ENCODE measurements at places on chromosomes 2 and 18. TPM values are rescaled to one million over a fixed set of nuclear protein-coding genes. Genes with fewer than 3 reads are reported as not detected.

GRCh38 chr2:218315397-218315796 lies 23.1 kb upstream of the TMBIM1 start:
- DNase-seq = no peak
- H3K4me1 ChIP-seq = no peaks in the 10 kb centered on the region
- no peak overlapping the region for H3K27ac ChIP-seq
- no peaks in the 10 kb centered on the region for H3K27me3 ChIP-seq
- H3K36me3 ChIP-seq = no peaks in the 10 kb centered on the region

DNA sequence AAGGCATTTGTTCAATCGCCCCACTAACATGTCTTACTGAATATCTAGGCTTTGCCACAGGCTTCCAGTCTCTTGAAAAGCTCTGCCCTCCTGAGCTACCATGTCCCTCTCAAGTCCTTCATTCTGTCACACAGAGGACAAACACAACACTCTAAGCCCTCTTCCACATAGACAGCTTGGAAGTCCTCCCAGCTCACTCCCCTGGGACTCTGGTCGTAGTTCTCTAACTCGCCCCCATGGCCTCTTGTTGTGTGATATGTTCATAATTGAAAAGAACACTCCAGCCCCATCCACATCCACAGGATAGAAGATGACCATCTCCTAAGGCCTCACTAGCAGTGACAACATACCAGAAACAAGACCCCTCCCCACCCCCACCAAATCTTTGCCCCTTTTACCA lies 37.9 kb downstream of the BUB1 start:
- no peaks in the 10 kb centered on the region for H3K27me3 ChIP-seq
- no peak overlapping the region for H3K27ac ChIP-seq
- no peak overlapping the region for H3K4me3 ChIP-seq
- no peaks in the 10 kb centered on the region for H3K4me1 ChIP-seq
- H3K36me3 ChIP-seq = peaks cover 27% of the 10 kb centered on the region

The C2orf81 gene
- 2.1 TPM for total RNA-seq

The SLC19A3 gene
- total RNA-seq = 0.14 TPM

- H3K4me1 ChIP-seq = no peaks in the 10 kb centered on the region
- H3K27ac ChIP-seq = no peak overlapping the region
- peaks cover 78% of the 10 kb centered on the region for H3K27me3 ChIP-seq
- no peak for DNase-seq
Observed at GRCh38 chr2:218883491-218884490, 3.1 kb downstream of the WNT10A start.

DNA sequence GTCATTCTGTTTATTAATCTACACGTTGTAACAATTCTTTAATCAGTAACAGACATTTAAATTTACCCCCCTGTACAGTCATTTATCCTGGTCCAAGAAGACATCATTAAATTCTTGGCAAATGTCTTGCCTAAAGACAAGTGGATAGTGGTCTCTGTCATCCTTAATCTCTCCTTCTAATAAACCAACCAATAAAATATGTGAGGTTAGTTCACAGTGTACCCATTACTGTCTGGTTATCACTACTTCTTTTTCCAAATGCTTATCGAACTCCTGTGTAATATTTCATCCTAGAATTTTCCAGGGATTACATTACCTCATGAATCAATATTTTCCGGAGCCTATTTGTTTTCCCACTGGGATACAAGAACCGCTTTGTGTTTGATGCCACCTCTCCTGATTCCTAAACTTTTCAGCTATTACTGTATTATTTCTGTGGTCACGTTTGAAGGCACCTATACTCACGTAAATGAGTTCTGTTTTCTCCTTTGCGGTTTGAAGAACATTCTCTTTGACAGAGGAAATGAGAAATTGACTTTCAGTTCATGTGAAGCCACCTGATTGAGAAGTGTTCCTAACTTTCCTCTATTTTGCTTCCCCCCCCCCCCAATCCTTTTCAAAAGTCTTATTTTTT lies 131.5 kb downstream of the RTN4 start:
- H3K4me3 ChIP-seq = no peak overlapping the region
- no peaks in the 10 kb centered on the region for H3K27me3 ChIP-seq
- no peaks in the 10 kb centered on the region for H3K4me1 ChIP-seq
- H3K36me3 ChIP-seq = no peaks in the 10 kb centered on the region

DNA sequence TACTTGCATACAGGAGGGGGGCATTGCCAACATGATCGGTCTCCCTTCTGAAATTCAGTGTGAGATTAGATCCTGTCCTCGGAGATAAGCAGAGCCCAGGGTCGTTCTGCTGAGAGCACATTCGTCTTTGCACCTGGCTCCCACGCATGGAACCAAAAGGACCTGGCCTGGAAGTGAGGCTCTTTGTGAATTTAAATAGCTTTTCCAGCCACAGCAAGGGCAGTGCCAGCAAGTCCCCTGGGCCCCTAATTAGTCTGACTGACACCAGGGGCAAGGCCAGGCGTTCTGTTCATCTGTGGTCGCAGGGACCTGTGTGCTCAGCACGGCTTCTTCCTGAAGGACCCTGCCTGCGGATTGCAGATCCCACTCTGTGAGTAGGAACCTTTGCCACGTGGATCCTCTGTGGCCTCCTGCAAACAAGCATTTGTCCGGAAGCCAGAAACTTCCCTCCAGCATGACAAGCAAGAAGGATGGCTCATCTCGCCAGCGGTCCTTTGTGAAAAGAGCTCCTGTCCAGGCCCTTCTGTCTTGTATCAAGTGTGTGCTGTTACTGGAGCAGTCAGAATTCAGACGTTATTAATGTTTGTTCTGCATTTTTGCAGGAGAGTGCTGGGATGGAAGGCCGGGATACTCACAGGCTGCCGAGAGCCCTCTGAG lies 128.7 kb downstream of the TPO start:
- no peak overlapping the region for H3K27ac ChIP-seq
- H3K27me3 ChIP-seq = no peaks in the 10 kb centered on the region
- H3K4me3 ChIP-seq = no peak overlapping the region

- no peak overlapping the region for H3K4me3 ChIP-seq
- peaks cover 5% of the 10 kb centered on the region for H3K27me3 ChIP-seq
- H3K4me1 ChIP-seq = no peaks in the 10 kb centered on the region
- no peak overlapping the region for H3K27ac ChIP-seq
- no peaks in the 10 kb centered on the region for H3K36me3 ChIP-seq
Observed at GRCh38 chr2:70431716-70432347, 121.8 kb downstream of the TGFA start.

The MBD2 gene
- total RNA-seq = 53.1 TPM

The TTC31 gene
- 12.0 TPM for total RNA-seq

The RAX gene
- not detected for total RNA-seq

GRCh38 chr2:7047661-7048060 lies 130.4 kb downstream of the RNF144A start:
- no peaks in the 10 kb centered on the region for H3K36me3 ChIP-seq
- no peaks in the 10 kb centered on the region for H3K4me1 ChIP-seq
- no peak for DNase-seq
- no peaks in the 10 kb centered on the region for H3K27me3 ChIP-seq

The ALLC gene
- total RNA-seq = not detected

DNA sequence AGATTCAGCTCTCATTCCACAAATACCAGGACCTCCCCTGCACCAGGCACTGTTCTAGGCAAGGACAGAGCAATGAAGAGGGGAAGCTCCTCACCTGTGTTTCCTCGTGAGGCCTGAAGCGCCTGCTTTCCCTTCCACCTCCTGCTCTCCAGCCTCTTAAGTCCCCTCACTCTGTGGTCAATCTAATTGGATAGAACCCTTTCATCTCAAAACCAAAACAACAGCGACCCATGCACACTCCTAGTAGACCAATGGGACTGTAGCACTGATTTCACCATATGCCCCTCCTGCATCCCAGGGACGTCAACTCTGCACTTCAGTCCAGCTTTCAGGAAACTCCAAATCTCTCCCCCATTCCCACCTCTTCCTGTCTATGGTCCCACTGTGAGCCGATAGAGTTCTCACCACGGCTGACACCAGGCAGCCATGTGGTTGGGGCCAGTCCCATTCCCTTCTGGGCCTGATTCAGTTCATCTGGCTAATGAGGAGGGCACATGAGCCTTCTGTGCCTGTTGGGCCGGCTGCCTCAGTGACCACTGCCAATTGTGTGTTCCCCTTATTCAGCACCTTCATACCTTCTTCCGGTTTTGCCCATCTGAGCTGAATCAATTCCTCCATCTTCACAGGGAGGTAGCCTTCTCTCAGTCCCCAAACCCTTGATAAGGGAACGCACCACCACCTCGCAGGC lies 33.3 kb upstream of the MAT2A start:
- H3K36me3 ChIP-seq = no peaks in the 10 kb centered on the region
- H3K27me3 ChIP-seq = no peaks in the 10 kb centered on the region
- DNase-seq = no peak
- no peak overlapping the region for H3K4me3 ChIP-seq
- H3K4me1 ChIP-seq = peaks cover 27% of the 10 kb centered on the region

The LRATD1 gene
- total RNA-seq = 28.3 TPM

- H3K36me3 ChIP-seq = no peaks in the 10 kb centered on the region
- no peak overlapping the region for H3K27ac ChIP-seq
- no peak for DNase-seq
- peaks cover under 1% of the 10 kb centered on the region for H3K4me1 ChIP-seq
Observed at GRCh38 chr2:26618611-26619010, 22.6 kb downstream of the CIB4 start.

The HRH4 gene
- total RNA-seq = 0.17 TPM

GRCh38 chr18:10023853-10024570 lies 110.2 kb downstream of the VAPA start:
- H3K27ac ChIP-seq = no peak overlapping the region
- H3K36me3 ChIP-seq = no peaks in the 10 kb centered on the region
- no peaks in the 10 kb centered on the region for H3K27me3 ChIP-seq
- H3K4me3 ChIP-seq = no peak overlapping the region
- DNase-seq = no peak
- no peaks in the 10 kb centered on the region for H3K4me1 ChIP-seq

DNA sequence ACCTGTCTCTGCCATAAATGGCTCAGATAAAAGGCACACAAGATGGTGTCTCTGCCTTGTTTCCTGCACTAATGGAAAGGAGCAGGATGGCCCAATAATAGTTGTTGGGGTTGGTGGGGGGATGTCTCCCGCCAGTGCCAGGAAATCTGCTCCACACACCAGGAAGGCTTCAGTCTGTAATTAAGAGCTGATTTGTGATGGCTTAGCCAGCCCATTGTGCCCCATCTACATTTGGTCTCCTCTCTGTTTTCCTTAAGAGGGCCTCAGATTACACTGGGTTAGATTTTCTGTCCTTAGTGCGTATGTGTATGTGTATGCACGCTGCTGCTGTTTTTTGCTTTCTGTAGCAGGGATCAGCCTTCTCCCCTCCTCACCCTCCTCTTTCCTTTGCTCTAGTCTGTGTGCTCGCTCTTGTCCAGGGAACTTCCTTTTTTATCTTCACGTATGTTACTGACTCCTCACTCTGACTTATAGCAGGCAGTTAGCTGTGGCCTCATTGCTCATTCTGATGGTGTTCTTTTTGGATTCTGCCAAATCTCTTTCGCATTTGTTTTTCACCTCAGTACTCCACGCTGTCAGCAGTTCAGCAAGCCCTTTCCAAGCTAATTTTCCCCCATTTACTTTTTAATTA lies 33.4 kb upstream of the MGAT5 start:
- no peak overlapping the region for H3K27ac ChIP-seq
- no peaks in the 10 kb centered on the region for H3K27me3 ChIP-seq
- H3K4me3 ChIP-seq = no peak overlapping the region
- H3K36me3 ChIP-seq = no peaks in the 10 kb centered on the region
- DNase-seq = peak; percentile 24
- no peaks in the 10 kb centered on the region for H3K4me1 ChIP-seq

- H3K36me3 ChIP-seq = no peaks in the 10 kb centered on the region
- H3K27ac ChIP-seq = no peak overlapping the region
- no peak for DNase-seq
- H3K4me1 ChIP-seq = no peaks in the 10 kb centered on the region
Observed at GRCh38 chr2:65113816-65114215, 16.1 kb downstream of the RAB1A start.

GRCh38 chr2:134657650-134658250 lies 61.0 kb downstream of the TMEM163 start:
- H3K4me1 ChIP-seq = no peaks in the 10 kb centered on the region
- no peak for DNase-seq
- H3K4me3 ChIP-seq = no peak overlapping the region
- no peaks in the 10 kb centered on the region for H3K27me3 ChIP-seq
- H3K27ac ChIP-seq = no peak overlapping the region

DNA sequence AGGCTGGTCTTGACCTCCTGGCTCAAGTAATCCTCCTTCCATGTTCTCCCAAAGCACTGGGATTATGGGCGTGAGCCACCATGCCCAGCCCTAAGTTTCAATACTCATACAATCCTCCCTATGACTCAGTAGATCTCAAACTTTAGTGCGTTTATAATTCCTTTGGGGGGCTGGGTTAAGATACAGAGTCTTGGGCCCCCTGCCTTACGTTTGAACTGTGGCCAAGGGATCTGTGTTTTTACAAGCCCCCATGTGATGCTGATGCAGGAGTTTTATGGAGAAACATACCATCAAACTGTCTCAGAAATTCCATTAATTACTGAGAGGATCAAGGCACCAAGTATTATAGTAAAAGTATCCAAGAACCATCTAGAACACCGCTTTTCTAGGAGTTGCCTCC lies 38.2 kb upstream of the FAM136A start:
- H3K27me3 ChIP-seq = peaks cover 4% of the 10 kb centered on the region
- no peak overlapping the region for H3K27ac ChIP-seq
- H3K4me1 ChIP-seq = no peaks in the 10 kb centered on the region
- no peak overlapping the region for H3K4me3 ChIP-seq
- H3K36me3 ChIP-seq = no peaks in the 10 kb centered on the region

DNA sequence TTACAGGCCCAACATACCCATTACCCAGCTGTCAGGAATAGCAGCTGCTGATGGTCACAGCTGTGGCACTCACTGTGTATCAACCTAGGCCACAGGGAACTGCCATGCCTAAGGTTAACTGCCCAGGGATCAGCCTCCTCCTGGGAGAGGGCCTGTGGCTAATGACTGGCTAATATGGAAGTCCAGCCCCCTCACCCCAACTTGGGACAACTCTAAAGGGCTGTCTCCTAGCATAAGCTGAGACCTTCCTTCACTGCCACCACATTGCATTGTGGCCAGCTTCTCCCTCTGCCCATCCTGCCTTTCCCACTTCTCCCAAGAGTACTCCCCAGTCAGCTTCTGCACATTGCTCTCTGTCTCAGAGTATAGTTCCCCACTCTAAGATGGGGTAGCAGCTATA lies 316.5 kb downstream of the SMAD2 start:
- no peak overlapping the region for H3K4me3 ChIP-seq
- no peak overlapping the region for H3K27ac ChIP-seq
- H3K4me1 ChIP-seq = no peaks in the 10 kb centered on the region
- no peaks in the 10 kb centered on the region for H3K36me3 ChIP-seq

The UGT1A3 gene
- not detected for total RNA-seq

DNA sequence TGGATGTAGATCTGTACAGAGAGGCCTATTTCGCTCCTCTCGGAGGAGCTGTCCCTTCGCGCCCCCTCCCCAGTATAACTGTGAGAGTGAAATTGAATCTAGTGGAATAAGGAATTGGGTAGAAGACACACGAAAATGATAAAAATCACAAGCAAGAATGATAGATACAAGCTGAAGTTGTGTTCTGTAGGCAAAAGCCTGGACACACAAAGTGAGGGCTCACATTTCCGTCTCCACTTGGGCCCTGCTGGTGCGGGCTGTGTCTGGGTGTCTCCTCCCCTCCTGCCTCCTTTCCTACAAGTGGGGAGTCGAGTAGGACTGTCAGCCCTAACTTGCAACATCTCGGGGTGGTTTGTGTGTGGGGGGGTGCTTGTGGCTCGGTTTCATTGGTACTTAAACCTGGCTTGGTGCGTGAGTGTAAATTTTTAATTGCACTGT lies 457 bp upstream of the SP9 start:
- DNase-seq = no peak
- no peak overlapping the region for H3K27ac ChIP-seq
- H3K36me3 ChIP-seq = no peaks in the 10 kb centered on the region
- no peak overlapping the region for H3K4me3 ChIP-seq

All from astrocyte (in vitro differentiated cells and primary cell).